ENCODE measurements at places on chromosomes 7 and 10.

- DNase-seq: no peak
Measured at GRCh38 chr10:94085766-94086437, 92.2 kb downstream of the PLCE1 start.

GRCh38 chr7:104371216-104371979, 43.0 kb downstream of the LHFPL3 start:
- no peak for DNase-seq

DNA sequence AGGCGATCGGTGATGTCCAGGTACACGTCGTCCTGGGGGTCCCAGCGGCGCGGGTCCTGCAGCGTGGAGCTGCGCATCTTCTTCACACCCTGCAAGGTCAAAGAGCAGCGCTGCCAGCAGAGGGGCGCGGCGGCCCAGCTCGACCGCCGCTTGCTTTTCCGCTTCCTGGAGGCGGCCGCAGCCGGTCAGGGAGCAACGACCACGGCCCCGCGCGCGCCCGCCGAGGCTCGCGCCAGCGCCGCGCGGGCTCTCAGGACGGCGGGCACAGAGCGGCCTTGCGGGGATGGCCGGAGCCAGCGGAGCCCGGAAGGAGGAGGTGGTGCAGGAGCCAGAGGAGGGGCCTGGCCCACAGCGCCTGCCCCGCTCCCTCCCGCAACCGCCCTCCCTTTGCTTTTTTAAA, 76.4 kb upstream of the CDC14C start:
- no peak for DNase-seq

- no peak for DNase-seq
Measured at GRCh38 chr7:108384716-108385483, 71.3 kb downstream of the NRCAM start.

GRCh38 chr10:83603708-83604107, 535.6 kb upstream of the GHITM start:
- DNase-seq: peak; percentile 2

GRCh38 chr10:10911035-10911434, 106.6 kb upstream of the CELF2 start:
- DNase-seq: no peak

- no peak for DNase-seq
Measured at GRCh38 chr7:71140264-71140663, 8.3 kb downstream of the GALNT17 start.

- no peak for DNase-seq
Measured at GRCh38 chr10:1155791-1156615, 99.8 kb downstream of the WDR37 start.

DNA sequence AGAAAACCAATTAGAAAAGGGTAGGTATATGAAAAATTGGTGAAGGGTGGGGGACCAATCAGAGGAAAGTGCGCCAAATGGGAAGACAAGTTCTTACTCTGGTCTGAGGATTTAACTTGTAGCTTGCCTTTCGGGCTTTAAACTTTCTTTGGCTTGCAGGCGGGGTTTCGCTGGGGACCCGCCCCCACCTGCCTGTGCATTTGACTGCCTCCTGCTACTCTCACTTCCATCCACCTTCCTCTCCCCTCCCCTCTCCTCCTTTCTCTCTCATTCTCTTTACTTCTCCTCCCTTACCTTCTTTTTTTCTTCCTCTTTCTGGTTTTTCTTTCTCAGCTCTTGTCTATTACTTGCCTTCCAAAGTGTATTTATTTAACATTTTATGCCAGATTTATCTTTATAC, 278.8 kb downstream of the DNAJB9 start:
- no peak for DNase-seq

DNA sequence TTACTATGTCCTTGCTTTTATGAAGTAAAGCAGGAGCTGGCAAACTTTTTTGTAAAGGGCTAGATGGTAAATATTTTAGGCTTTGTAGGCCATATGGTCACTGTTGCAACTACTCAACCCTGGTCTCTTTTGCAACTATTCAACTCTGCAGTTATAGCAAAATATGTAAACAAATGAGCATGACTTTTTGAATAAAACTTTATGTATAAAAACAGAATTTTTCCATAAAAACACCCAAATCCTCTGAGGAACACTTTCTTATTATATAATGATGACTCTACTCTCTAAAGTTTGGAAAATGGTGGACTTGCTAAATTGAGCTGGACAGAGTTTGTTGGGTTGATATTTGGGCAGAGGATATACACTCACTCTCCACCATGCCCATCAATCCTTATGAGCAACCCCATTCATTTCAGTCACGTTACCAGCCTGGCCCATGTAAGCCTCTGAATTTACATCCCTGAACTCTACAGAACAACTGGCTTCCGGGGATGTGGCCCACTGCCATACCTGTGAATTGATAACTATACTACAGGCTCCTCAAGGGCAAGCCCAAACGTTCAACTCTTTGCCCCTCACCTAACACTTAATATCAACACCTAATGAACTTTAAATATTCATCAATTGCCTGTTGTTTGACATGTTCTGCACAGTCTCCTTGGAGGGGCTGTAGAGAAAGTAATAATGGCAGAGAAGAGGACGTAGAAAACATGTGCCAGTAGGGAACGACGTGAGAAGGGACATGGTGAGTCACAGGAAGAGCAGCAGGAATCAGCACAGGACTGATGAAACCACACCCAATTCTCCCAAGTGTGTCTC, 37.6 kb downstream of the SGMS1 start:
- no peak for DNase-seq

DNA sequence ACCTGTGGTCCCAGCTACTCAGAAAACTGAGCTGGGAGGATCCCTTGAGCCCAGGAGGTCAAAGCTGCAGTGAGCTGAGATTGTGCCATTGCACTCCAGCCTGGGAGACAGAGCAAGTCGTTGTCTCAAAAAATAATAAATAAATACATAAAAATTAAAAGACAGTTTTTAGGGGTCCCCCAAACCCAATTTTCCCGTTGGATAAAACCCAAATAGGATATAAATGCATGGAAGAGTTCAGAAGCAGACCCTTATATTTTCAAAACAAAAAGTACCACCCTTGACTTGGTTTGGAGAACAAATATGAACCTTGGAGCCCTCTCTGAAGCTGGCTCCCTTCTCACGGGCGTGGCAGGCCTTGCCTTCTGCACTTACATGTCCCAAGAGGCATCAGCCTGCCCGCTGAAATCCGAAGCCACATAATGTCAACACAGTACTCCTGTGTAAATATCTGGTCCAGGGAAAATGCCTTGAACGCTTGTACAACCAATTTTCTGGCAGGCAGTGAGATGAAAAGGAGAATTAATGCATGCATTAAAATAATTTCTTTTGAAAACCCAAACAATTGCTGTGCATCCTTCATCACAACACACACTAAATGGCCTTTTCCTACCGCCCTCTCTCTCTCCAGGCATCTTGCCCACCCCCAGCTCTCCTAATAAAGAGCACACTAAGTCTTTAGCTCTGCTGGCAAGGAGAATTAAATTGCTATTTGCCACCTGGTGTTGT, 46.4 kb upstream of the PARD3 start:
- DNase-seq: no peak

DNA sequence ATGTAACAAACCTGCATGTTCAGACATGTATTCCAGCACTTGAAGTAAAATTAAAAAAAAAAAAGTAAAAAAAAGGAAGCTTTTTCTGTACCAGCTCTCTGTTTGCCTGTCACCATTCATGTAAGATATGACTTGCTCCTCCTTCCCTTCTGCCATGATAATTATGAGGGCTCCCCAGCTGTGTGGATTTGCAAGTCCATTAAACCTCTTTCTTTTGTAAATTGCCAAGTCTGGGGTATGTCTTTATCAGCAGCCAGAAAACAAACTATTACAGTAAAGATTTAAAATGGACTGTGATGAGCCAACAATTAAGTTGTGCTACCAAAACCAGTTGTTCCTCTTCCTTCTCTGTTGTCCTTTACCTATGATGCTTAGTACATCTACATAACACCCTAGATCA, 619.6 kb downstream of the ARL4A start:
- DNase-seq: no peak

DNA sequence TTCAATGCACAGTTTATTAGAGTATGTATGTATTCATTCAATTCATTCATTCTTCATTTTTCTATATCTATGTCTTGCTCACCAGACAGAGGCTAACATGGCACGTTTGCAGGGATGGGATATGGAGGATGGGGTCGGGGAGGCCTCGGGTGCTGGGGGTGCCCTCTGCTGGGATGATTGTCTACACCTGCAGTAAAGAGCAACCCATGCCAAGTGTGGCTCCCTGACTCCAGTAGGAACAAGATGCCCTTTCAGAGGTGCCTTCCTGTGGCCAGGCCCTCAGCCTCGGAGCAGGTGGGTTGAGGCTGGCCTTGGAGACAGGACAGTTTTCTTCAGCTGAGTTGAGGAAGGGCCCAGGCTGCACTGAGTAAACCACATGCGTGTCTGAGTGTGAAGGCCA, 157.2 kb downstream of the SH2D4B start:
- DNase-seq: no peak

- no peak for DNase-seq
Measured at GRCh38 chr7:30873207-30873606, 38.4 kb upstream of the AQP1 start.

DNA sequence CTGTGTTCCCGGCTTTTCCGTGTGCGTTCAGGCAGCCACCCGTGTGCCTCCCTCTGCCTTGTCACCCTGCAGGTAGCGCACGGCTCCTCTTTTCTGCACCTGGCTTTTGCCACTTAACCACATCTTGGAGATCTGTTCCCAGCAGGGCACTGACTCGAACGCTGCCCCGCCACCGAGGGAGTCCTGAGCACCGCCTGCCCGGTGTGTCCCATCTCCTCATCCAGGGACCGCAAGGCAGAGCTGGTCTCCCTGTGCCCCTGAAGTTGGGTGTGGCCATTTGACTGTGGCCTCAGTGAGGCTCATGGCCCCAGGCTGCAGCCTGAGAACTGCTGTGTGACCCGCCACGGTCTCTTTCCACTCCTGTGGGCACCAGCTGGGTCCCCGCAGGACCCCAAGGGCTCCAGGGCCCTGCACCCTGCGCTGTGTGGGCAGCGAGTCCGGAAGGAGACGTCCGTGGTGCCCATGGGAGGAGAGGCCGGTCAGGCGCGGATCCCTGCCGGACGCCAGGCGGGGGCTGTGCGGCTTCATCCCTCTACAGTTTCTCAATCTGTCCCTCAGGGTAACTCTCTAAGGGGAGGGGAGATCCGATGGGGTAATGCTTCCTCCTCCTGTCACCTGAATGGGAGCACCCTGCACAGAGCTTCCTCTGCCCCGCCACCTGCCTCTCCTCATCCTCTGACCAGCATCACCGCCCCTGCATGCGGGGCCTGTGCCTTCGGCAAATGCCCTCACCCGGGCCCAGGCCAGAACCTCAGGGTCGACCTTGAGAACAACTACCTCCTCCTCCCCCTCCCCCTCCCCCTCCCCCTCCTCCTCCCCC, 1.8 kb upstream of the INTS1 start:
- no peak for DNase-seq

GRCh38 chr10:42924484-42924883, 141.9 kb downstream of the BMS1 start:
- DNase-seq: no peak

GRCh38 chr10:60466267-60467201, 76.9 kb upstream of the ANK3 start:
- DNase-seq: no peak

DNA sequence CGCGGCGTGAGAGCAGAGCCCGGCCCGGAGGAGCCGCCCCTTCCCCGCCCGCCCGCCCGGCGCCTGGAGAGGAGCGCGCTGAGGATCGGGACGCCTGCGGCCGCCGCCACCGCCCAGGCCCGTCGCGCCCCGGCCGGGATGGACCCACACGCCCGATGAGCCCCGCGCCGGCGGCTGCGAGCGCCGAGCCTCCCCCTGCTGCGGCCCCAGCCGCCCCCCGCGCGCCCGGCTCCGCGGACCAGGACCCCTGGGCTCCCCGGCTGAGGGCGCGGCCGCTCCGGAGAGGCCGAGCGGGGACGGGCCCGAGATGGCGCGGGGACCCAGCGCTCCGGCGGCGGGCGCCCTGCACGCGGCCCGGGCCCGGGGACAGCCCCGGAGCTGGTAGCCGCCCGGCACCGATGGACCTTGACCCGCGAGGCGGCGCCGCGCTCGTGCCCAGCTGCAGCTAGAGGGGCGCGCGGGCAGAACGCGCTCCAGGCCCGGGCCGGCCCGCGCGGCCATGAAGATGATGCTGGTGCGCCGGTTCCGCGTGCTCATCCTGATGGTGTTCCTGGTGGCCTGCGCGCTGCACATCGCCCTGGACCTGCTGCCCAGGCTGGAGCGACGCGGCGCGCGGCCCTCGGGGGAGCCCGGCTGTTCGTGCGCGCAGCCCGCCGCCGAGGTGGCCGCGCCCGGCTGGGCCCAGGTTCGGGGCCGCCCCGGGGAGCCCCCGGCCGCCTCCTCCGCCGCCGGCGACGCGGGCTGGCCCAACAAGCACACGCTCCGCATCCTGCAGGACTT, 520 bp downstream of the FAM20C start:
- DNase-seq: no peak

DNA sequence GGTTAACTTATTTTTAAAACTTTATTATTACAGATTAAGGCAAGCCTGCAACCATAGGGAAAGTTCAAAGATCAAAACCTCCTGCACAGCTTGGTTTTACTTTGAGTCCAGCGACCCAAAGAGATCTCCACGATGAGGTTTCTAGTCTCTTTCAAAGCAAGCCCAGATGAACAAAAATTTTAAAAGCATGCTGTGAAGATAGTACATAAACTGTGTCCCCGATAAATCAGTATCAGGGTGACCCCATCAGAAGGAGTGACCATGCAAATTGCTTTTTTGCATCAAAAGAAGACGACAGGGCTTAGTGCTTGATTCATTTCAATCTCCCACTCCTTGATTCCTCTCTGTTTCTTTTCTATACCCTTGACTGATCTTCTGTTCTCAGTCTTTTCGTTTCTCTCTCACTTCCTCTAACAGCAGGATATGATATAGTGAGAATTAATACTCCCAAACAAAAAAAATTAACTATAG, 16.0 kb upstream of the DNTT start:
- no peak for DNase-seq

GRCh38 chr10:61812052-61812721, 89.3 kb upstream of the ARID5B start:
- DNase-seq: no peak

- peak; percentile 6 for DNase-seq
Measured at GRCh38 chr7:104946338-104946737, 67.7 kb upstream of the KMT2E start.

GRCh38 chr10:3757638-3758490, 27.1 kb downstream of the KLF6 start:
- peak; percentile 76 for DNase-seq

DNA sequence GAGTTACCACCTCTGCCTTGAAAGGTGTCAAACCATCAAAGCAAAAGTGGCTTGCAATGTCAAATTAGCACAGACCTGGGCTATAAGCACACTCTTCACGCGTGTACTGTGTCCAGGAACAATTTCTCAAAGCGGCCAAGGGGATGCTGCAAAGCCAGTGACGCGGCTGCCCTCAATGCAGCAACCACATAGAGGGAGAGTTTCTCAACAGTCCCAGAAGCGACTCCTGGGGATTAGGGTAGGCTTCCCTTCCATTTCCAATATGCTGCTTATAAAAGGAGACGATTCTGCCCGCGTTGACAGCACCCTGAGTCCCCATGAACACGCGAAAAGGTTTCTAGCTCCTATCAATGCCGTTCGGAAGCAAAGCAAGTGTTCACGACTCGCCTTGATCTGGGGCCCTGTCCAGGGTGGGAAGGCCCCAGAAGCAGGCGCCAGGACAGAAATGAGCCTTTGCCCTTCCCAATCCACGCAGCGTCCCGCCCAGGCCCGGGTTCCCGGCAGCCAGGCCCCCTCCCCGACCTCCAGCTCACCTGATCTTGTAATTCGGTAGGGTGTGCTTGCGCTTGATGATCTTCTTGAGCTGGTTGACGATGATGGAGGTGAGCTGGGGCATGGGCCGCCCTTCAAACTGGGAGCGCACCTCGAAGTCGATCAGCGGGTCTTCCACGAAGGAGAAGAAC, 1.3 kb downstream of the PDZD8 start:
- peak; percentile 58 for DNase-seq

GRCh38 chr10:96758423-96758822, 38.1 kb upstream of the PIK3AP1 start:
- peak; percentile 5 for DNase-seq

Measured in CD4-positive, alpha-beta T cell treated with Interleukin-12 subunit alpha and Interleukin-12 subunit beta, for 1 hour (primary cell).